ENCODE measurements at places on chromosomes 6 and 20.

- DNase-seq = no peak
These were observed 41.5 kb upstream of the KCNQ5 start for GRCh38 chr6:72580281-72580940.

DNA sequence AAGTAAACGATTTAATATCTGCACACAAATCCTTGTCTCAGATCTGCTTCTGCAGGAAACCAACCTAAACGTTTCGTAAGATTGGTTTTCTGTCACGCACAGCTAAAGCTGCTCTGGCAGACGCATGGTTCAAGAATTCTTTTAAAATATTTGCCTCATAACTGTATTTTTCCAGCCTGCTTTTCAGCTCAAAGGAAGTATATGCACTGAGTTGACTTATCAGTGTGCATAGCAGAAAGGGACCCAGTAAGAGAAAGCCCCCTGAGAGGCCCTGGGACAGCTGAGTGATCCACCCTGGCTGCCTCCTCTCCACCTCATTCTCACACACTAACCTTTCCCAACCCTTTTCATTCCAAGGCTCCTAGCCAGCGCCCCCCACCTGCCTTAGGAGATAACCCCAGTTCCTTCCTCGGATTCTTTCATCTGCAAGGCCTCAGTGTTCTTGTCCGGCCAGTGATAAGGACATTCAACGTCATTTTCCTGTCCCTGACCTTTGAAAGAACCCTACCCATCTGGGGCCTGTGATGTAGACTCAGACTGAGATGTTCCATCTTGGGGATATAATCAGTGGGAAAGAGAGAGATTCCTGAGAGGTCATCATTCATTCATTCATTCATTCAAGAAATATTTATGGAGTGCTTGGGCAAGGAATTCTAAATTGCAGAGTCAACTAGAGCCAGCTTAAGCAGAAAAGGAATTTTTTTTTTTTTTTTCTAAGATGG is 22.4 kb upstream of the SLC9A8 start:
- no peak for DNase-seq

- no peak for DNase-seq
These were observed 115.1 kb upstream of the JAG1 start for GRCh38 chr20:10788877-10789276.

- no peak for DNase-seq
These were observed 70.3 kb downstream of the SESN1 start for GRCh38 chr6:109024368-109024767.

GRCh38 chr20:34970193-34970840 is 14.6 kb downstream of the MYH7B start:
- DNase-seq = no peak

DNA sequence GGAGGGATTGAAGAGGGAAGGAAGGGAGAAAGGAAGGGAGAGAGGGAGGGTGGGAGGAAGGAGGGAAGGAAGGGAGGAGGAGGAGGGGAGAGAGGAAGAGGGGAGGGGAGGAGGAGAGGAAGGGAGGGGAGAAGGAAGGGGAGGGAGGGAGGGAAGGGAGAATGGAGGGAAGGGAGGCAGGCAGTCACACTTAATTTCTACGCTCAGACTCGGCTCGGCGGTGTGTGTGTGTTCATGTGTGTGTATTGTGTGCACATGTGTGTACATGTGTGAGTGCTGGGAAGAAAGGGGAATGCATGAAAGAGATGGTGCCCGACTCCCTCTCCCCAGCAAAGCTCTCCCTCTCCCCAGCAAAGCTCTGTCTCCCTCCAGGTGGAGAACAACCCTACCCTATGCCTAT is 79.1 kb upstream of the AFDN start:
- no peak for DNase-seq

GRCh38 chr20:5357946-5358345 is 41.2 kb upstream of the PROKR2 start:
- no peak for DNase-seq

DNA sequence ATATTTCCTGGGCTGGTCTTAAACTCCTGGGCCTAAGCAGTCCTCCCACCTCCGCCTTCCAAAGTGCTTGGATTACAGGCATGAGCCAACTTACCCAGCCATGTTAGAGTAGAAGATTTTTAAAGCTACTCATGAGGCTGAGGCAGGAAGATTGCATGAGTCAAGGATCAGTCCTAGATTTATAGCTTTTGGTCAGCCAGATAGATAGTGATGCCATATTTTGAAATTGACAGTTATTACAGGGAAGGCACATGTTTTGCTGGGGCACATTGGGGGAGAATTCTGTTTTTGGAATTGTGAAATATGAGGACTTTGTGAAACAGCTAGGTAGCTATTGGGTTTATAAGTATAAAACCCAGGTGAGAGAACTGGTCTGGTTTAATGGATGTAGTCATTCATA is 40.9 kb downstream of the DOP1A start:
- no peak for DNase-seq

GRCh38 chr6:134314006-134314821 is 3.7 kb downstream of the SGK1 start:
- DNase-seq = no peak

- no peak for DNase-seq
These were observed 187.9 kb upstream of the ARID1B start for GRCh38 chr6:156589281-156589680.

DNA sequence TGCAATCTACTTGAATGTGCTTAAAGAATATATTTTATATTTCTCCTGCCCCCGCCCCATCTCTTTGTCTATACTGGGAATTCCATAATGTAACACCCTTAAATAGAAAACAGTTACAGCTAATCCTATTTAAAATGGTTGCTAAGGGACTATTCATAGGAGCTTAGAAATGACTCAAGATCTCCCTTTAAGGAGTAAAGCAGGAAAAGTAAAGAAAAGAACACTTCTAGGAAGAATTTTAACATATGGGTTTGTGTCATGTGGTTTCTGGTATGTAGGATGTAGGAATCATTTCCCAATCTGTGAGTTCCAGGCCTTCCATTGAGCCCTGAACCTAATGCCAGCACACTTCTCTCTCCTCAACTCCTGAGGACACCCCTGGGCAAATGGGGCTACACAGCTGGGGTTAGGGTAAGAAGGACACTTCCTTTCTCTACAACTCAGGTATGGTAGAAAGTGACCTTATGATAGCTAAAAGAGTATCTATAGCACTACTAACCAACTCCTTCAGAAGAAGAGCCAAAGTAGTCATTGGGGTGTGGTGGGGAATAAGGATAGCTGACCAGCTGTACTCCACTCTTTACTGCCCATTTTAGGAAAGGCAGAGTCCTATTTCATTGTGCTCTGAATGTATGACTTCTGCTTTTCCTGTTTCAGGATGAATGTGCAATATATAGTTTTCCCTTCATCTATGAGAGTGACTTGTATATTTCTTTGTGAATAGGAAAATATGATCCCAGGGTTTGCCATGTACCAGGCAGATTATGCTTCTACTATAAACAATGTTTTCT is 27.3 kb downstream of the RIMS1 start:
- DNase-seq = no peak

DNA sequence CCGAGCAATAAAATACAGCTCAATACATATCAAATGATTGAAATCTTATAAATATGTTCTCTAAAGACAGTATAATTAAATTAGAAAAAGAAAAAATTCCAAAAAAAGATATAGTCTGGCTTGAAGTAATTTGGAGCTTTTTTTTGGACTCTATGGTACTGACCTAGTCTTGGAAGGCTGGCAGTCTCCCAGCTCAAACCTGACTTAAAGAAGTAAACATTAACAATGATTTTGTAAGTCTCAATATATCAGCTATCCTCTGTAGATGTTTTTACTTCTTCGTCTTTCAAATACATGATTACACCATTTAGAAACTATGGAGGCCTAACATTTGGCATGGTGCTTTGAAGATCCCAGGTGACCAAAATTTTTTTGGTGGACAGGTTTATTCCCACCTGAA is 14.2 kb downstream of the HINT3 start:
- no peak for DNase-seq

- no peak for DNase-seq
These were observed 139.1 kb downstream of the KIF16B start for GRCh38 chr20:16434062-16434664.

- no peak for DNase-seq
These were observed 37.7 kb upstream of the PKHD1 start for GRCh38 chr6:52125139-52125538.

DNA sequence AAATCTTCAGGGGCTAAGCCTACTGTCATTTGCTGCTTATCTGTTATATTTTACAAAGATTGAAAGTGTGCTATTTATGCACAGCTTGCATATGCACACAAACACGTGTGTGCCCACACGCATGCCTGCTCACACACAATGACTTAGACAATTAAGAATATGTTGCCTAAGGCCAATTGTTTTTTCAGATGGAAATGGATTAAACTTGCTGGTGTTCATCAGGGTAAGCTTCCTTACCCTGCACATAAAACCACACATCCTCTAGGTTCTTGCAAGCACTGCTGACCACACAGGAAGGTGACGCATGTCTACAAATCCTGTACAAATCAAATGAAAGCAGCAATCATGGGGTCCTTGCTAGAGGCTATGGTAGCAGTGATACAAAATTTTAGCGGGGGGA is 58.4 kb downstream of the GJA10 start:
- DNase-seq = no peak

DNA sequence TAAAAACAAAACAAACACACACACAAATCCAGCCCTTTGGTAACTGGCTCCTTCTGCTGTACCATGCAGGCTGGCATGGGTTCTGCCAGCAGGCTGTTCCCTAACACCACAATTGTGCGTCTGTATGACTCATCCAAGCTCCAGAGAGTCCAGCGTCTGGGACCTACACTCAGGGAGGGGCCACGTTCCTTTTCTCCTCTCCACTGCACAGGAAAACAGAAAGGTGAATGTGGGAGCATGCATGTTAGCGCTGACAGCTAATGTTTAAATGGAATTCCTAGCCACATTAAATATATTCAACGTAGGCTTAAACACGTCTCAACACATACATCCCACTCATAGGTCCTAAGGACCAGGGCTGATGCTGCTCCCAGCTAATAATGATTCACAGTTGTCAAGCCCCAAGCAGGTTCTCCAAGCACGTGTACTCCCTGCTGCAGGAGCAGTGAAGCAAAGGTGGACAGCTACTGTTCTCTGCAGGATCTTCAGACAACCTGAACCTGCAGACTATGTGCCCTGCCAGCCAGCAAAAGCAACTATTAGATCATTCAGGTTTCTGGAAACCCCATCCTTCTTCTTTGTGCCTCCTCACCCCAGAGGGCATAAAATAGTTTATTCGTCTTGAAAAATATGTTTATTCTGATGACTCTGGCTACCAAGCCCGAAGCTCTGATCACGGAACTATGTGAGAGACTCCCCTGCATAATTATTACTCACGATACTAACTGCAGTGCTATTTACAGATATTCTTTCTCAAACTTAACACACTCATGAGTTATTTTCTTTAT is 20.9 kb downstream of the MAP1LC3A start:
- DNase-seq = peak; percentile 21

DNA sequence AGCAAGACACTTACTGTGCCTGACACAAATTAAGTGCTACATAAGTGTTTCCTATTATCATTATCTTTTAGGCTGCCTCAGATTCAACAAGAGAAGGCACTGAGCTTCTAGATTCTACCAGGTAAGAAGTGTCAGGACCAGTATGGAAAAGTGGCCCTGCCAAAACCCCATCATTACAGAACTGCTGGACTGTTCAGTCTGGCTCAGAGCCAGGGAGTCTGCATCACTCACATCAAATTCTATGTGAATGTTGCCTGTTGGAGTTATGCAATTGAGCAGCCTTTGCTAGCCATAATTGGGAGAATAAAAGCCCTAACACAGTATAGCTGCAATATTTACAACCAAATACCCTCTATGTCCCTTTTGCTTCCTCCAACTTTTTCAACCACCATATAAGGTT is 70.9 kb downstream of the ATG5 start:
- DNase-seq = no peak

DNA sequence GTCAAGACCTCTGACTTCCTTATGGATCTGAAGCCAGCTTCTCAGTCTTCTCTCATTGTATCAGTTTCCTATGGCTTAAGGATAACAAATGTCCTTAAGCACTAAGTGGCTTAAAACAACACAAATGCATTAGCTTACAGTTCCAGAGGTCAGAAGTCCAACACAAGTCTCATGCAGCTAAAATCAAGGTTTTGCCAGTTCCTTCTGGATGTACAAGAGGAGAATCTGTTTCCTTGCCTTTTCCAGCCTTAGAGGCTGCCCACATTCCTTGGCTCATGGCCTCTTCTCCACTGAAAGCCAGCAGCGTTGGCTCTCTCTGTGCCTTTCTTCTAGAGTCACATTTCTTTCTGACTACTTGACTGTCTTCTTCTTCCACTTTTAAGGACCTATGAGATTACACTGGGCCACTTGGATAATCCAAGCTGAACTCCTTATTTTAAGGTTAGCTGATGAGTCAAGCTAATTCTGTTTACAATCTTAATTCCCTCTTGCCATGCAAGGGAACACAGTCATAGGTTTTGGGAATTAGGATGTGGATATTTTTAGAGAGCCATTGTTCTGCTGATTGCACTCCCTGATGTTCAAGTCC is 179.0 kb downstream of the BCAS1 start:
- no peak for DNase-seq

DNA sequence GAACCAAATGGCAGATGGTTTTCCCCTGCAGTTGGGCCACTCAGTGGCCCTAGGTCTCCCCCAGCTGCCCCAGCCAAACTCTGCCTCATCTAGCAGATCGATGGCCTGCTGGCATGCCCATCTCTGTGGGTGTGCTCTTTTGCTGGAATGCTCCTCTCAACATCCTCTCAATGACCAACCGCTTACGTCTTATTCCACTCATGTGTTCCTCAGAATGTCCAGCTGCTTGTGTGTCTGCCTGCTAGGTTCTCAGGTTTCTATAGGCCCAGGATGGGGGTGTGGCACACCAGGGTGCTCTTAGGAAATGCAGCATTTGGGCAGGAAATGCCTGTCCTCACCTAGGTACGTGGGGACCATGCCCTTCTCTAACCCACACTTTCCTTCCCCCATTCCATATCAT is 509.9 kb upstream of the SYNCRIP start:
- DNase-seq = no peak

DNA sequence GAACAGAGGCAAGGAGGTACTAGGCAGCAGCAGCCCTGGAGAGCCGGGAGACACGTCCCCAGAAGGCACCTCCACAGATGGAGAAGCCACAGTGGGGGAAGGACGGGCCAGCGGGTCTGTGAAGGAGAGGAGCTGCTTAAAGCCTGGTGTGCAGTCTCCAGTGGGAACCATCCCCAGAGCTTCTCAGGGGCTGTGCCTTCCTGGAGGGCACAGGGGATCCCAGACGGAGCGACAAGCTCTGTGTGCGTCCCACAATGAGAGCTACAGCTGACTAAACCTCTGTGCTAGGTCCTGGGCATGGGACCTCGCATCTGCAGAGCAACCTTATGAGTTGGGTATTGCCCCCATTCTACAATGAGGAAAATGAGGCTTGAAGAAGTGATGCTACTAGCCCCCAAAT is 50.7 kb downstream of the EZR start:
- no peak for DNase-seq
